ENCODE measurements at places on chromosomes 4 and X.

DNA sequence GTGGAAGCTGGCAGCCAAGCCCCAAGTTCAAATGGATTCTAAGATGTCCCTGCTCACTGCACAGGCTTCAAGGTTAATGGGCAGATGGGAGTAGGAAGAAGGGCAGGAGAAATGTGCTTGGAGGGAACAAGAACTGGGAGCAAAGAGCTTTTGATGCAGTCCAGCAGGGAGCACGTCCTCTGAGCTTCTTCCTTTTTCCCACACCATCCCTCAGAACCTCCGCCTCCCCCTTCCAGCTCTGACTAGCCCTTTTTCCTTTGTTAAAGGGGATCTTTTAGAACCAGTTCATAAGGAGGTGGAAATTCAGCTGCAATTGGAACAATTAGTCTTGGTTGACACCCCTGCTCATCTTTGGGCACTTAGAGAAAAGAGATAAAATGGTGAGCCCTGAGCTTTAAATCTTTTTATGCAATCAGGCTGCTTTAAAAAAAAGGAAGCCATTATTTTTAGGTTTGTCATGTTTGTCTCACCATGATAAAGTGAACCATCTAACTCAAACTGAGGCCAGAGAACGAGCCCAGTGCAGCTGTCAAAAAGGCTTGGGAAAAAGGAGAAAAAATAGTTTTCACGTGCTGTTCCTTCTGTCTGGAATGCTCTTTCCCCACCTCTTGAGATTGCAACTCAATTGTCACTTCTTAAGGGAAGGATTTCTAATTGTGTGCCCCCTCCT lies 135.8 kb upstream of the IL1RAPL2 start:
- DNase-seq: no peak

- peak; percentile 50 for DNase-seq
These were observed at the start of gene SCARB2 for GRCh38 chr4:76213415-76214176. TSS of gene SCARB2 (minus strand) at chr4:76213824. CDS start at chr4:76213543, 281 bp downstream.

DNA sequence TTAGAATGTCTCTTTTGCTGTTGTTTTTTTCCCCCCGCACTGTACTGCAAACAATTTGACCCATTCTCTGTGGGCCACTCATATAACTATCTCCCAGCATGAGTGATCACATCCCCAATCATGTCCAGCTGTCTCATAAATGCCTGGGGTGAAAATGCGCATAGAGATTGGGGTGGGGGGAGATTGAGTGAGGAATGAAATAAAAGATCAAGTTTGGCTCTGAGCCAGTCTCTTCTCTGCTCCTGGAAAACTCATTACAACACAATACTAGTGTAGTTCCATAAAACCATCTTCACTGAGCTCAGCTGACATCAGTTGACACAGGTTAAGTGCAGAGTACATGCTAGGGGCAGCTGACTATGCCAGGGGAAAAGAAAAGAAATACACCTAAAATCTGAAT lies 96.9 kb downstream of the EGF start:
- no peak for DNase-seq

- DNase-seq: no peak
These were observed 516.8 kb upstream of the FAM241A start for GRCh38 chr4:111628437-111628836.

DNA sequence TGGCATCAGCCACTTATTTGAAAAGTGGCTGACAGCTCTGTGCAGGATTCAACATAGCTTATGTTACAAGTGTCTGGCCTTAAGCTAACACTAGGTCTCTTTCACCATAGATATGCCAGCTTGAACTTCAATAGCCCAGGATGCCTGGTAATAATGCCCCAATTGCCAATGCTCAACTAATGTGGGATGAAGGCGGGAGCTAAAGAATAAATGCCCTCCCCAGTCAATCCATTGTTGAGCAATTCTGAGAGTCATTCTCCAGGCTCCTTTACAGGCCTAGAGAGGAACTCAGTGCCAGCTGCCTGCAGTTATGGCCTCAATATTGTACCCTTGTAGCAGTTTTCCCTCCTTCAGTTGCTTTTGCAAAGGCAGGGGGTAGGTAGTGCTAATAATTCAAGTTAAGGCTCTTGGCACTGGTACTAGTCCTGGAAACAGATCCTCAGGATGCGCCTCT lies 460.2 kb downstream of the GABRG1 start:
- no peak for DNase-seq
